ENCODE measurements at places on chromosomes 16 and 17.

GRCh38 chr17:34313164-34313563 is 6.1 kb upstream of the CCL8 start:
- no peak for DNase-seq

- no peak for DNase-seq
These were observed 7.7 kb upstream of the TMEM100 start for GRCh38 chr17:55730380-55730779.

DNA sequence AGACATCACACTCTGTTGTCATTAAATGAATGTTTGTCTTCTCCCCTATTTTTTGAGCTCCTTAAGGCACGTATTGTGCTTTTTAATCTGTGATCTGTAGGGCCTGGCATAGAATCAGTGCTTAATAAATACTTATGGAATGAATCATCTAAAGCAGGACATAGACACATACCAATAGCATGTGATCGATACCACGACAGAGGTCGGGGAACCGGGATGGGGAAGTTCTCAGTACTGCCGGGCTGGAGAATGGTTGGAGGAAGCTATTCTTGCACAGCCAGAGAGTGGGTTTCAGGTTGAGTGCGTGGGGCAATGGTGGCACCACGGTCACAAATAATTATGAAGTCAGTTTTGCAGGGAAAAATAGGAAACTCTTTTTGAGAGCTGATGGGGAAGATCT is 26.8 kb downstream of the NLRP1 start:
- DNase-seq: peak; percentile 81

DNA sequence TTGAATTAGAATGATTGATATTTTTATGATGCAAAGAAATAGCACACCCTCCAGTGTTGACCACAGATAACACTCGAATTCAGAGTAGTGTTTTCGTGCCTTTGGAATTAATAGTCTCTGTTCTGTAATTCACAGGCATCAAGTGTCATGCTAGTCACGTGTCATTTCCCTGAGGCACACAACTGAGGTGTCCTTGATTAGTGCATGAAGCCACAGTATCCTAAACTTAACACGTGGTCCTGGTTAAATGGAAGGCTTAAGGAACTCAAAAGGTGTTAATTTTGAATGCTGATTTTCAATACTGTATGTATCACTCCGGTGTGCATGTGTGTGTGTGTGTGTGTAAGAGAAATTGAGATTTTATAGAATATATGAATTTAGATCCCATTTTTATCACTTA is 625.6 kb downstream of the TMEM114 start:
- no peak for DNase-seq

- DNase-seq: no peak
These were observed 3.5 kb upstream of the C16orf95 start for GRCh38 chr16:87320510-87321227.

- DNase-seq: no peak
These were observed 2.8 kb downstream of the VPS9D1 start for GRCh38 chr16:89717688-89718505.

DNA sequence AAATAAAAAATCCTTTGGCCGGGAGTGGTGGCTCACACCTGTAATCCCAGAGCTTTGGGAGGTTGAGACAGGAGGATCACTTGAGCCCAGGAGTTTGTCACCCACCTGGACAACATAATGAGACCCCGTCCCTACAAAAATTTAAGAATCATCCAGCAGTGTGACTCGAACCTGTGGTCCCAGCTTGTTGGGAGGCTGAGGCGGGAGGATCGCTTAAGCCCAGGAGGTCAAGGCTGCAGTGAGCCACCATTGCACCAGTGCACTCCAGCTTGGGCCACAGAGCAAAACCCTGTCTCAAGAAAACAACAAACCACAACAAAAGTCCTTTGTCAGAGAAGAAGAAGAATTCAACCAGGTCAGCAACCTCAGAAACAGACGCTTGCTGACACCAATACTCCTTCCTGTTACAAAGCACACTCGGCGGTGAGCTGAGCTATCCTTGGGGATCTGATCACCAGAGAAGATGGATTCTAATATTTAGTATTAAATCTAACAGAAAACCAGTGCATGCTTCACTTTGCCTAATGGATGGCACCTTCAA is 12.9 kb upstream of the PVALEF start:
- DNase-seq: no peak

GRCh38 chr16:647173-647902 is 1.8 kb upstream of the WDR90 start:
- DNase-seq: no peak

GRCh38 chr16:79404571-79404970 is 196.0 kb downstream of the MAF start:
- DNase-seq: no peak

DNA sequence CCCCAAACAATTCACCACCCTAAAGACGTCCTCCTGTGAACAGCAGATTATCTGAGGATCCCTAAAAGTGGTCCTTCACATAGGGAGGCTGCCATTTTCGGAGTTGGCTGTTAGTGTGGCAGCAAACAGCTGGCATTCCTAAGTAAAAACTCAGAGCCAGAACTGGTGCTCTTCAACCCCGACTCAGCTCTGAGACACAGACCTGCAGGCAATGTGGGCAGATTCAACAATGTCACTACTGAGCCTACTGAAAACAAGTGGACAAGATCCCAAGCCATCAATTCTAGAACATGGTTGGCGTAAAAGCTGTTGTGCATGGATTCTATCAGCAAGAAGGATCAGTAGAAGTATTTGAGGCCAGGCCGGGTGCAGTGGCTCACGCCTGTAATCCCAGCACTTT is 247.2 kb downstream of the NTN1 start:
- DNase-seq: no peak

DNA sequence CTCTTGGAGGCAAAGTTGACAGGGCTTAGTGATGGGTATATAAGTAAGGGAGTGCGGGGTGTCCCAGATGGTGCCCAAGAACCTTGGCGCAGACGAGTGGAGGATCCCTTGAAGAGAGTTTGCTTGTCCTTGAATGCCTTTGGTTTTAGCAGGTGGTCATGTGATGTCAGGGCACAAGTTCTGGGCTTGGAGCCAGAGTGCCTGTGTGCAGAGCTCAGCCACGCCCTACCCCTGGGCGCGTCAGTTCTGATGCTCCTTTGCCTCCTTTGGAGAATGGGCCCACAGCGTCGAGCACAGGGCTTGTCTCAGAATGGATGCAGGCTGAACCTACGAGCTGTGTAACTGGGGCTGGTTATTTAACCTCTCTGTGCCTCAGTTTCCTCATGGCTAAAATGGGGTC is 412.2 kb upstream of the EEF2KMT start:
- DNase-seq: no peak

- DNase-seq: peak; percentile 36
These were observed 14.3 kb downstream of the PIEZO1 start for GRCh38 chr16:88770461-88771293.

DNA sequence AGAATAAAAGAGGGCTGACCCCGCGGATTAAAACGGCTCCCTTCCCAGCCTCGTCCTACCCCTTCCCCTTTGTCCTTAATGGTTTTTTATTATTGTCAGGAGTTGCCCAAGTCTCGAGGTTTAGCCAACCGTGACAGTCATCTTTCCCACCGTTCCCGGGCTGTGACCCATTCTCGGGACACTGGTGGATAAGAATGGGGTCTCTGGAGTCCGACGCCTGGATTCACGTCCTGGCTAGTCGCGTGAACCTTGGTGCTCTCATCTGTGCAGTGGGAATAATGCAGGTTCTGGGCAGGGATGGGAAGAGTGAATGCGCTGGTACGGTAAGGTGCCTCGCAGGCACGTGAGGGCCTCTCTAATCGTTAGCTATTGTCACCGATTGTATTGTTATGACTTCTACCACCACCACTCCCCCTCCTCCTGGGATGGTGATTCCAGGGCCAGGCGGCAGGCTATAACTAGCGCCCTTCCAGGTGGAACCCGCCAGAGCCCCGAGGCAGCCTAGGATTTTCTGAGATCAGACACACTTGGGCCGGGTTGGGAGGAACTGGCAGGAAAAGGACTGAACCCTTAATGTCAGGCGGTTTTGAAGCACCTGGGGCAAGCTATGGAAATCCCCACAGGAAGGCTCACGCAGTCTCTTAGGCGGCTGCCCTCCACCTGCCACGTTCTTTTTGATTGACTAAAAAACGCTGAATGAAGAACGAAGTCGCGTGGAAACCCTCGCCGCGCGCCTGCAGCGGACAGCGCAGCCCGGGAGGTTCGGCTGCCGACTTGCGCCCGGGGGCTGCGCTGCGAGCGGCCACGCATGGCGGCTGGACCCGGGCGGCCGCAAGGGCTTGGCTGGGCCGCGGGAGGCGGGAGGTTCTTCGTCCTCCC is 2.7 kb downstream of the HS3ST3B1 start:
- DNase-seq: no peak

DNA sequence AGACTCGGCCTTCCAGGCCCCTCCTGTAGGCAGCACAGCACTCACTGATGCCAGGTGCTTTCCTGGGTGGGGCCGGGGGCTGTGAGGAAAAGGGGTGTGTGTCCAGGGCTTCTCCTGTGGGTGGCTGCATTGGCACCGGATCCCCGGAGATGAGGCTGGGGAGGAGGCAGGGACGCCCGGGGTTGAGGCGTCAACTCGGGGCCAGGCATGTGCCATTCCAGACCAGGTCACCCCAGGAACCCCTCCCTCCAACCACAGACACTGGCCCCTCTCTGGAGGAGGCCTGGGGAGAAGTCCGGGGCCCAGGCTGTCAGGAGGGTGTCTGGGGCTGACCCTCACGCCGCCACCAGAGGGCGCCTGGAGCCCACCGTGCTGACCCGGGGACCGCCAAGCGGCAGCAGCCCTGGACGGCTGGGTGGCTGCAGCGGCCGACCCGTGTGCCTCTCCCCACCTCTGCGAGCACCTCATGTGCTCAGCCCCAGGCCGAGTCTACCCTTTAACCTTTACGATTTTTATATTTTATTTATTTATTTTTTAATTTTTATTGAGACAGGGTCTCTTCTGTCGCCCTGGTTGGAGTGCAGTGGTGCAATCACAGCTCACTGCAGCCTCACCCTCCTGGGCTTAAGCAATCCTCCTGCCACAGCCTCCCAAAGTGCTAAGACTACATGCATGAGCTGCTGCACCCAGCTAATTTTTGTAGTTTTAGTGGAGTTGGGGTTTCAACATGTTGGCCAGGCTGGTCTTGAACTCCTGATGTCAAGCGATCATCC is 3.2 kb upstream of the METRN start:
- peak; percentile 90 for DNase-seq

- no peak for DNase-seq
These were observed 3.0 kb downstream of the PDILT start for GRCh38 chr16:20401475-20402016.

DNA sequence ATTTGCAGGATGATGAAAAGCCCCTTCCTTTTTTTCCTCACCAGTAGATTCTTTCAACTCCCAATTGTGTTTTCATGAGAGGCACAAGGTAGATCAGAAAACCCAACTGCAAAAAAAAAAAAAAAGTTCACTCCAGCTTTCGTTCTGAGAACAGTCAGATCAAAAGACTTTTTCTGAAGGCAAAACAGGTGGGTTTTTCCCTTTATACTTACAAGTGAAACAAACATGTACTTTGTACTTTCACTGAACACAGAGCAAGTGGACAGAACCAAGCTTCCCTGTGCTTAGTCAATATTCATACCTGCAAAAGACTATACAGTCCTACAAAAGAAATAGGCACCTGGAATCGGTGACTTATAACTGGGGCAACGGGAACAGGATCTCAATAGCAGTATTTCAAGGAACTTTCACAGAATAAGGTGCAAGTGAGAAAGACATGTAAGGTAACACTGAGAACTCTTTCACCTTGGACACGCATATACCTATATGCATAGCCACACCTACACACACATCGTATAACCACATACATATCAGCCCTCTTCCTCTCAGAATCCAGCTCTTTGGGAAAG is 54.1 kb downstream of the TOX3 start:
- no peak for DNase-seq

DNA sequence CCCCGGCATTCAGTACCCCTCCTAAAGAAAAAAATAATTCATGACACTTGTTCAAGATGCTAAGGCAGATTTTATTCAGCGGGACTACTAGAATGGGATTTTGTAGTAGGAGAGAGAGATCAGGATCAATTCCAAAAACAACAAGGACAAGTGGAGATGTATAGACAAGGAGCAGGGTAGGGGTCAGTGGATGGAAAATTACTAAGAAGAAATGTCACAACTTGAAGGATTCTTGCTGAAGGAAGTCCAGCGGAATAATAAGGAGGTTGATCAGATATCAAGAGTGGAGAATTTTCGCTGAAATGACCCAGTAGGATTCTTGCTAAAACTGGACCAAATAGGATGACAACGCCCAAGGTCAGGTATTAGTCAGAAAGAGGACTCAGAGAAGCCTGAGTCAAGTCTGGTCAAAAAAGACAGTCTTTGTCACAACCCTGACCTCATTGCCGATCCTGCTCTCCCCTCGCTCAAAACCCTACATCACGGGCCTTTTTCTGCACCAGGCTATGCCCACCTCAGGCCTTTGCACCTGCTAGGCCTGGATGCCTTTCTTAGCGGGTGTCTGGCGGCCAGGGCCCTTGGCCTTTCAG is 36.9 kb downstream of the MMD start:
- no peak for DNase-seq

GRCh38 chr16:21989751-21990150 is 11.2 kb downstream of the PDZD9 start:
- DNase-seq: no peak

GRCh38 chr17:41915020-41915419 is 3.7 kb downstream of the ACLY start:
- DNase-seq: no peak

DNA sequence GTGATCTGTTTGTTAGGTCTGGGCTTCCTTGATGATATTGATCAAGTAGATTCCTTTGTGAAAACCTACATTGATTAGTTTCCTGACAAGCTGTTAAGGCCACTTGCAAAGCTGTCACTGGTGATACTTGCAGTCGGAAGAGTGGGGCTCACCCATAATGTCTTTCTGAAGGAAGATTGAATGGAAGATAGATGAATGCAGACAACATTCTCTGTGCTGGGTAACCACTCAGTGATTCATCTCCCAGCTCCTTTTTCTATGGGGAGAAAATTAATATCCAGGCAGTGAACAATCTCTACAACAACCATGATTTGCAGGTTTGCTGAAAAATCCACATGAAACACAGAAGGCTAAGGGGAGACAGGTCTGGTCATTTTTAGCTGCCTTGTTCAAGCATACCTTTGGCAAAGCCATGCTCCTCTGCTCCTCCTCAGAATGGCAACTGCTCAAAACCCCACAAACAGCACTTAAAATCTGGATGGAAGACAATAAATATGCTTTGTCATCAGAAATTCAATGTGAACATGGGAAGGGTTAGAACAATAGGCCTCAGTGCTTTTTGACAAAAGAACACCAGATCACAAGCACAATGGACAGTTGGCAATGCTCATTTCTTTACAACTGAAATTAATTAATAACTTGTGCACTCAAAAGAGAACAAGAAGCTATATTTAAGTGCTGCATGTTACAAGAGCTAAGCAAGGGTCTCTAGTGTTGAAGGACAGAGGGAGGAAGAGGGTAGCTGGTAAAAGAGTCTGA is 495.4 kb downstream of the TOX3 start:
- no peak for DNase-seq
